Fibroblast of mammary gland (primary cell): ENCODE measurements at places on chromosomes 4 and X.
A peak's percentile ranks its signal among the peaks of the same experiment; 100 is the strongest.

GRCh38 chrX:82765811-82766210 is 742.3 kb upstream of the POU3F4 start:
- no peak for DNase-seq

DNA sequence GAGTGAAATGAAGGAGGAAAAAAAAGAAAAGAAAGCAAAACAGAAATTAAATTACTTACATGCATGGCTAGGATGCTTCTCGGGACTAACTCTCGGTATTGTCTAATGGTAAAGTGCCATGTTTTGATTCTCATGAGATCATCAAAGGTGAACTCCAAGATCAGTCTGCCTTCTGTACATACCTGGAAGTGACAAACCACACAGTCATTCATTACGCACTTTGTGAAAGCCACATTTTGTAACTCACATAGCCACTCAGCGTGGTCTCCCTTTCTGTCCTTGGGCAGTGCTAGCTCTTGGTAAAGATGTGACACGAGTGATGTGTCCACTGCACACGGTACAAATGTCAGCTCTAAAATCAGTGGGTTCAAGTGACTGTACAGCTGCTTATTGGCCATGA is 309.8 kb downstream of the LDB2 start:
- no peak for DNase-seq

DNA sequence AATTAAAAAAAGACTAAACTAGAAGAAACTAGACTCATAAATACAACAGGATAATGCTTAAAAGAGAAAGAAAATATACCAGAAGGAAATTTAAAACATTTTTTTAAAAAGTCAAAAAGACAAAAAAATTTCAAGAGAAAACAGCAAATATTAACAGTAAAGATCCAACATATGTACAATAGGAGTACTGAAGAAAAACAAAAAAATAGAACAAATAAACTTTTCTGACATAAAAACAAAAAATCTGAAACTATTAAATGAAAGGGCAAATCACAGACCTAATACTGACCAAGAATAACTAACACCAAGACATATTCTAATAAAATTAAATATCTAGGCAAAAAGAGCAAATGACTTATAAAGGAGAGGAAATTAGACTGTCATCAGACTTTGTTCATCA is 11.5 kb downstream of the DNAJB14 start:
- no peak for DNase-seq

DNA sequence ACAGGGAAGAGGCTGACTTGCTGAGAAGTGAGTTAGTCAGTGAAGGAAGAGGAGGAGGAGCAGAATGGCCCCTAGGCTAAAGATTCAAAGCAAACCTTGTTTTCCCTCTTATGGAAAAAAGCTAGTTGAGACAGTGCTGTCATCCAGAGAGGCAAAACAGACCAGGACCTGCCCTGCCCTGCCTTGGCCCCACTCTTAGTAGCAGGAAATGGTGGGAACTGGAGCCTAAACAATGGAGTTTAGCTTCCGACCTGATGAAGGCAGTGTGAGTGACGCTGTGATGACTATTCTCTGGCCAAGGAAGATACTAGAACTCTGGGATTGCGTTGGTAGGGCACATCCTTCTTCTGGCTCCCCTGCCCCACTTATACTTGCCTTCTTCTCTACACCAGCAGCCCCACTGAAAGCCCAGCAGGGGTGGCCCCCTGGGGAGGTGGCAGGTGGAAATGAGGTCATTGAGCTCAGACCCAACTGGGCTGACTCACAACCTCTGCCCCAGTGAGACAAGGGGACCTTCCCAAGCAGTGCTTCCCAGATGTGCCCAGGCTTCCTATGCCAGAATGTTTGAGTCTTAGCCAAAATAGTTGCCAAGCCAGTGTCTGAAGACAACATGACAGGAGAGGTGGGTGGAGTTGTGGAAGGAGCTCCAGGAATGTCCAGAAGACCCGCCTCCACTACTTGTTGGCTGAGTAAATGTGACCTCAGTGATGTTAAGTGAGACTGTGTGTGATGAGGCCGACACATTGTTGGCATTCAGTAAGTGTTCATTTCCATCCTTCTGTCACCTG is 38.8 kb downstream of the MSN start:
- DNase-seq = peak; percentile 81

GRCh38 chrX:53440621-53441517 is 6.7 kb upstream of the HSD17B10 start:
- peak; percentile 71 for DNase-seq

GRCh38 chrX:110399497-110399896 is 40.8 kb downstream of the RTL9 start:
- no peak for DNase-seq

DNA sequence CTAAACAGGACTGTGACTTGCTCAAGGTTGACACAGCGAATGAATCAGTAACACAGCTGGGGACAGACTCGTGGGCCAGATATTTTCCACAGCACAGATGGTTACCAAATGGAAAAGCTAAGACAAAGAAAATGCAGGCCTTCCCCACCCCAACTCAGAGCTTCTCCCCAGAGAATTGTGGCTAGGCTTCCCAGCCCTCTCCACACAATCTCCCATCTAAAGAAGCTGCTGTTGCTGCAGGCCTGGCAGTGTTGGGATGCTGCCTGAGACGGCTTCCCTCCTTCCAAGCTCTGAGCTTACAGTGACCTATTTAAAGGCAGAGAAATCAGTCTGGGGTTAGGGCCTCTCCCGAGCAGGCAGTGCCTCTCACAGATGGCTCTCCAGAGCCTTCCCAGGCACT is 46.5 kb upstream of the PGRMC1 start:
- peak; percentile 93 for DNase-seq

DNA sequence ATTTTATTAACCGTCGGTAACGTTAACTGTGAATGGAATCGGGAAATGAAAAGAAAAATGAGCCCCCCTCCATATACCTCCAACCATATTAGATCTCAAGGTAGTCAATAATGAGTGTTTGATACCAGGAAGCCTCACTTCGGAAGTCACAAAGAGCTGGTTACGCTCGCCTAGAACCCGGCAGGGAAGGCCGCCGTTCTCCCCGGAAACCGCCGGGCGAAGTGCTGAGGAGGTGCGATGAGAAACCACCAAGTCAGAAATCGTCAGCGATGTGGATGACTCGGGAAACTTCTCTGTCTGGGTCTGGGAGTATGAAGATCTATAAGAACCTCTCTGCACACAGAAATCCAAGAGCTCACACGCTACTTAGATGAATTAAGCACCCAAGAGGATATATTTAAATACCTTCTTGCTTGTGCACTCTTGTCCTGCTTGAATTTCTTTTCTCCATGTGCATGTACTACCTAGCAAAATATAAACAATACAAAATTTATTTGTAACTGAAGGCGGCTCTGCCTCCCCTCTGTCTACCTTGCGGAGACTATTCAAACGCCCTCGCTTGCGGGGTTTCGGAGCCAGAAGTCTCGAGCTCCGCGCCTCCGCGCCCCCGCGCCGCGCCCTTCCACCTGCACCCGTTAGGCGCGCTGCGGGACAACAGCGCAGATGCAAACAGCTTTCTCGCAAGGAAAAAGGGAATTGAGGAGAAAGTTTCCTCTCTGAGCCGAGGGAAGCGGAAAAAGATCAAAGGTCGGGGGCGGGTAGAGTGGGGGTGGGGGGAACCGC is 17.8 kb downstream of the NKX6-1 start:
- DNase-seq = no peak

DNA sequence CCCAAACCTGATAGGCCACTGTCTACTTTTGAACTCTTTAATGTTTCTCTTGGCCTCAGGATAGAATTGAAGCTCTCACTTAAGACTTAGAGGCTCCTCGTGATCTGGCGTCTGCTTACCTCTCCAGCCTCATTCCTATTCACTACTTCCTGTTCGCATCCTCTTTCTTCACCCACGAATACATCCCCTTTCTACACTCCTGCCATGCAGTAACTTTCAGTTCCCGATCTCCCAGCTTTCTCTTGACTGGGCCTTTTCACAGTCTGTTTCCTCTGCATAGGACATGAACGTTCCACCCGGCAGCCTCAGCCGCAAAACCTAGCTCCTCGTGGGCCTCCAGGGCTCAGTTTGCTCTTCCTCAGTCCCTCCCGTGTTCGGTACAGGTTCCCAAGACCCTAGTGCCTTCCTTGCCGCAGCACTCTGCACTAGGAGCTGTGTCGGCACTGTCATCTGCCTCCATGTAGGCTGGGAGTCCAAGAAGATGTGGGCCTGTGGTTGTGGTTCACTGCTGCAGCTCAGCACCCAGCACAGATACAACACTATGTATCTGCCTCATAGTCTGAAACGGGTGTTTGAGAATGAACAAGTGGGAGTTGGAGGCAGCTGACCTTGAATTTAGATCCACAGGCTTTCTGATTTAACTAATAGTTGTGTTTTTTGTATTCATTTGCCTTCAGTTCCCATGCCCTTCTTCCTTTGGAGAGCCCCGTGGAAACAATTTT is 15.8 kb downstream of the RPL39 start:
- DNase-seq = no peak

DNA sequence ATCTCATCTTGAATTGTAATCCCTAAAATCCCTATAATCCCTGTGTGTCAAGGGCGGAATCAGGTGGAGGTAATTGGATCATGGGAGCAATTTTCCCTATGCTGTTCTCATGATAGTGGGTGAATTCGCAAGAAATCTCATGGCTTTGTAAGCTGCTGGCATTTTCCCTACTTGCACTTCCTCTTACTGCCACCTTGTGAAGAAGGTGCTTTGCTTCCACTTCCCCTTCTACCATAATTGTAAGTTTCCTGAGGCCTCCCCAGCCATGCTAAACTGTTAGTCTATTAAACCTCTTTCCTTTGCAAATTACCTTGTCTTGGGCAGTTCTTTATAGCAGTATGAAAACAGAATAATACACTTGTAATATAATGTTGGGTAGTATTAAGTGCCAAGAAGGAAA is 1087.4 kb upstream of the SLIT2 start:
- DNase-seq = no peak

- DNase-seq = no peak
Measured at GRCh38 chr4:17284323-17285175, 227.3 kb downstream of the QDPR start.

GRCh38 chr4:173182403-173182802 is 13.8 kb downstream of the GALNT7 start:
- DNase-seq = peak; percentile 85

- DNase-seq = peak; percentile 29
Measured at GRCh38 chrX:54413753-54414152, 26.5 kb upstream of the TSR2 start.

- no peak for DNase-seq
Measured at GRCh38 chr4:174230148-174230547, 53.3 kb downstream of the FBXO8 start.

DNA sequence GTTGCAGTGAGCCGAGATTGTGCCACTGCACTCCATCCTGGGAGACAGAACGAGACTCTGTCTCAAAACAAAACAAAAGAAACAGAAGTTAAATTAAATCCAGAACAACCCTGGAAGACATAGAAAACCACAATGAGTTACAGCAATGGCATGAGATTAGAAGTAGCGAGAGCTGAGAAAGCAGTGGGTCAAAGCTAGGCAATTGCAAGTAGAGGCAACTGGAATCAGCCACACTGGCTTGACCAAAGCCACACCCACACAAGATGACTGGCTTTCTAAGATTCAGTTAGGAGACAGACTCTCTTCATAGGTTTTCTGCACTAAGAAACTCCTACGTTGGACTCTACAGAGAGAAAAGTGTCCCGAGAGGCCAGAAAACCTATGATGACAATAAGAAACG is 443.0 kb downstream of the GPM6A start:
- DNase-seq = peak; percentile 87

GRCh38 chrX:41421071-41421729 is 25.9 kb upstream of the NYX start:
- no peak for DNase-seq

GRCh38 chrX:41164449-41164848 is 79.2 kb downstream of the USP9X start:
- DNase-seq = no peak

DNA sequence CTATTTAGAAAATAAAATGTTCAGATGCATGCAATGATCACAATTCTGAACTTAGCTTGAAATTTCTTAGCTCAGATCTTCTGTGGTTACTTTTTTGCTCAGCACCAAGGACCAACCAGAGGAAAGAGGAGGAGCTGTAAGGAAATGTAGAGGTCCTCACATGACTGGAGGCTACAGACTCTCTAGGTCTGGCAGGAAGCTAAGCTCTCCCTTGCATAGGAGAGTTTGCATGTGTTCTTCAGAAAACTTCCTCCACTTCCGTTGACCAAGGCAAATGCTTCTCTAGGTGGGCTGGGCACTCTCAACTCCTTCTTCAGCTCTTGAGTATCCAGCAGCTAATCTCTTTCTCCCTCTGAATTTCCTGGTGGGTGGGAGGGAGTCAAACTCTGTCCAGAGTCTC is 119.6 kb downstream of the BTC start:
- DNase-seq = no peak

DNA sequence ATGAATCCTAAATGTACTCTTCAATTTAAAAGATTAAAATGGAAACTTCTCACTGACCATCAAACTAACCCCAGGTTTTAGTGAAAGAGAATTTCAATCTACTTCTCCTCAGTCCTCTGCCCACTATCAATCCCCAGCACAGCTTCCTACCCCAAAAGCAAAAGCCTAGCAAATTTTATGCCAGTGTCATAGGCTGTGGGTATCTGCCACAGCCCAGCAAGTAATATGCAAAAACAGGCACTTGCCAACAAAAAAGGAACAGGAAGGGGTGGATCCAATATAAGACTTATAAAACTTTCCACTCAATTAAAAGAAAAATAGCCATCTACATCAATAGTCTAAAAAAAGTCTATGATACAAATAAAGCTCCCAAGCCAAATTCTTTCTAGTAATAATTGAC is 22.3 kb downstream of the CAMK2D start:
- DNase-seq = no peak

DNA sequence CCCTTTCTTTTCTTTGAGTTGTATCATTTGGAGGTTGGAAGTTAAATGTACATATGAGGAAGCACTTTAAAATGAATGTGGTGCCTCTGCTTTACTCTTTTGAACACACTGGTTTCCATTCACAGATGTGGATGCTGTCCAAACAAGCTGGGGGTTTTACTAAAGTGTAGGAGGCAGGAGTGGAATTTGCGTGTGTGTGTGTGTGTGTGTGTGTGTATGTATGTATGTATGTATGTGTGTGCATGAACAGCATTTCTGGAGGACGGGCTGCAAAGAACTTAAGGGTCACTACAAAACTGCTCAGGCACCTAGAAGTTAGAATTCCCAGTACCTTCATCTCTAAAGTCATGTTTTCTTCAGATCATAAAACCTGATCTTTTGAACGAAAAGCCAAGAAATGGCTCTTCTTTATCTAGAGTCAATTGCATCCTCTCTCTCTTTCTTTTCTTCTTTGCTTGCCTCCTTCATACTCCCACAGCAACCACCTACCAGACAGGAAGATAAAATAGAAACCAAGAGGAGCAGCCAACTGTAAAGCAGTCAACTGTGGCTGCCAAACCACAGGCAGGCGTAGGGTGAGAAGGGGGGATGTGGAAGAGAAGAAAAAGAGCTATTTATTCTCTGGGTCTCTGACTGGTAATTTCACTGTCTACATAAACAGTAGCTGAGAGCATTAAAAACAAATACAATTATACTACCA is 177.0 kb upstream of the RASGEF1B start:
- DNase-seq = no peak

DNA sequence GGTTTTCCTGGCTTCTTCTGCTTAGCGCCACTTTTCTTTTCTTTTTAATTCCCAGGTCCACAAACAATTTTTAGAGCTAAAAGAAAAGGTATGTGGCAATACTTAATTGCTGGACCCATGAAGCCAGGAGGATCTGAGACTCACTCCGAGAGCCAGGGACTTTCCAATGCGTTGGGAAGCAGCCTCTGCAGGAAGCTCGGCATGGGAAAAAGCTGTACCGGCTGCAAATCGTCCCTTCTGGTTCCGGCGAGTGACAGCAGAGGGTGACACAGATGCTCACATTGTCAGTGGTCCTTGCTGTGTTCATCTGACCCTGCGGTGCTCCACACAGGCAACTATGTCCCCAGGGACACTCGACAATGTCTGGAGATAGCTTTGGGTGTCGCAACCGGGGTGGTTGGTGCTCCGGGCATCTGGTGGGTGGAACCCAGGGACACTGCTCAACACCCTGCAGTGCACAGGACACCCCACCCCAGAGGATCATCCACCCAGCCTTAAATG is 164.0 kb downstream of the PRKX start:
- peak; percentile 60 for DNase-seq
